NCI-H510A treated with DMSO at 0.1 percent for 48 hours (cell line): ENCODE measurements at places on chromosomes 11 and 22.

- DNase-seq, result peak; percentile 53
These were observed 6.8 kb downstream of the NAA40 start for GRCh38 chr11:63945477-63946163.

DNA sequence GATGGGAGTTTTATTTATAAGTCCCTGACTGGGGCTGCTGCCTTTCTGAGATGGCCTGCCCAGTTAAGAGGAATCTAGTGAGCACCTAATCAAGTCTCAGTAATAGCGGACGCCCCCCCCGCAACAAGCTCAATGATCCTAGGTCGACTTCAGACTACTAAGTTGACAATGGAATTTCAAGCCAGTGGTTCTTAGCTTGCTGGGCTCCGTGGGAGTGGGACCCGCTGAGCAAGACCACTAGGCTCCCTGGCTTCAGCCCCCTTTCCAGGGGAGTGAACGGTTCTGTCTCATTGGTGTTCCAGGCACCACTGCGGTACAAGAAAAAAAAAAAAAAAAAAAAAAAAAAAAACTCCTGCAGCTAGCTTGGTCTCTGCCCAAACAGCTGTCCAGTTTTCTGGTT, 156.8 kb upstream of the CARD18 start:
- no peak for DNase-seq

- DNase-seq, result no peak
These were observed 543.3 kb upstream of the CHORDC1 start for GRCh38 chr11:90766121-90766520.

- DNase-seq, result no peak
These were observed 59.1 kb downstream of the CSNK2A3 start for GRCh38 chr11:11293798-11294550.

DNA sequence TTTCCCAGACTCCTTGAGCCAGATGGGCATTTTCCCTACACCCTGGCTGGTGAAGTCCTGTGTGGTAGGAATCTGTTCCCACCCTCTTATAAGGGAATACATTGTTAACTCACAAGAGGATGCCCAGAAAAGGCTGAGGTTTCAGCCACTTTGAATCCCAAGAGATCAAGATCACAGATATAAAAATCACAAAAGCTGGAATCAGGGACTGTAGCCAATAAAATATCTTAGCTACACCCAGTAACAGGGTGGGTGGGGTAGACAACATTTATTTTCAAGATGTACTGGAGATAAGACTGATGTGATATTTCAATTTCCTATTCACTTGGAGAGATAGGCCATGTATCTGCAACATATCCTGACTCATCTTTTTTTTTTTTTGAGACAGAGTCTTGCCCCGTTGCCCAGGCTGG, 50.3 kb downstream of the COPB1 start:
- no peak for DNase-seq

- DNase-seq, result no peak
These were observed 30.8 kb upstream of the RAG2 start for GRCh38 chr11:36628765-36629244.

DNA sequence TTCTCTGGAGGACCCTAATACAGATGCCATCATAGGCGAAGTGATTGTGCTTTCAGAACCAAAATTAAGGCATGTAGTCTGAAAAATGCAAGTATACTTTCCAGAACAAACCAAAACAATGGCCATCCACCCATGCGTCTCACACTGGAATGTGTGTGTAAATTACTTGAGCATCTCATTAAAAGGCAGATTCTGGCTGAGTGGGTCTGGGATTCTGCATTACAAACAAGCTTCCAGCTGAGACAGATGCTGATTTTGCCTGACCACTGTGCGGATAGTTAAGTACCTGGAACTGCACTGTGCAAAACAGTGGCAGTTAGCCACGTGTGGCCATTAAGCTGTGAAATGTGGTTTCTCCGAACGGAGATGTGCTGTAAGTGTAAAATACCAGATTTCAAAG, 26.2 kb downstream of the RRP7A start:
- DNase-seq, result no peak

GRCh38 chr11:47236482-47236881, 12.1 kb downstream of the ACP2 start:
- DNase-seq, result peak; percentile 1

GRCh38 chr11:19642185-19643158, 70.2 kb upstream of the NAV2 start:
- no peak for DNase-seq

GRCh38 chr11:60018058-60018457, 1.1 kb downstream of the OOSP4B start:
- no peak for DNase-seq

DNA sequence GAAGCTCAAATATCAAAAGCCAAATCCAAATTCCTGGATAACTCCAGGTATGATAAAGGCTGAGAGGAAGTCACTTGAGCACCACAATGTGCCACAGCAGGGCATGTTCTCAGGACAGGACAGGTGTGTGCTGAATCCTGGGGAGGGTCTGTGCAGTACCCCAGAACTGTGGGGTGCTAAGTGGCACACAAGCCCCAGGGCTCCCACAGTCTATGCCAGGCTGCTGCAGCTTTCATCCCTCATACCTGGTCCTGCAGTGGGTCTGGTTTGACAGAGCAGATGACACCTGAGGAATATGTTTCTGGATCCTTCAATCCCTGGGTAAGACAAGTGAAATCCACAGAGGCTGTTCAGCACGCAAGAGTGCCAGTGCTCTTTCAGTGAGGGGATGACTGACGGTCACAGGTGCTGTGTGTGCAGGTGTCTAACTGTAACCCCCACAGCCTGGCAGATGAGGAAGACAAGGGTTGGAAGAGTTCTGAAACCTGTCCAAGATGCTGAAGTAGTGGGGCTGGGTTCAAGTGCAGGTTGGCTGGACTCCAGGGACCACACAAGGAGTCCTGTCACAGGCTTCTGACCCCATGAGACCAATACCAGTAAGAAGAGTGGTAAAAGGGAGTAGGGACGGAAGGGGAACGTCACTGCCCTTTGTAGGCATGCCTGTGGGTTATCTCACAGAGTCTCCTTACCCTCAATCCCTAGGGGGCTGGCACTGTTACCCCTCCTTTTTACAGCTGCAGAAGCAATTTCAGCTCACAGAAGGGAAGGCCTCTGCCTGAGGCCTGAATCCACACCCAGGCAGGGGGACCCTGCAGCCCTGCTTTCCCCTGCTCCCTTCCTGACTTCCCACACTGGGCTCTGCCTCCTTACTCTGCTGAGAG, 14.1 kb downstream of the SERPIND1 start:
- DNase-seq, result no peak

DNA sequence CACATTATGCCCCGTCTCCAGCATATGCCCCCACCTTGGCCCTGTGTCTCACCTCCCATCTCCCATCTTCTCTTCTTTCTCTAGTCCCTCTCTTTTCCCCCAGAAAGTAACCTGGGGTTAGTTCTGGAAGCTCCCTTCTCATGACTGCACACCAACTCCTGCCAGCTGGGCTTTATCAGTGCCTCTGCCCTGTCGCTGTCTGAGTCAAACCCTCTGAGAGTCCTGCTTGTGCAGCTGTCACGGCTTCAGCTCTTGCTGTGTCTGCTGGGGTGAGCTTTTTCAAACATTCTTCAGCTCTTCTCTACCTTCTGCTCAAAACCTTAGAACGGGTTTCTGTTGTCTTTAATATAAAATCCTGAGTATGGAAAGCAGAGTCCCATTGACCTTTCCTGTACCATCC, 304.5 kb upstream of the B3GAT1 start:
- DNase-seq, result no peak

DNA sequence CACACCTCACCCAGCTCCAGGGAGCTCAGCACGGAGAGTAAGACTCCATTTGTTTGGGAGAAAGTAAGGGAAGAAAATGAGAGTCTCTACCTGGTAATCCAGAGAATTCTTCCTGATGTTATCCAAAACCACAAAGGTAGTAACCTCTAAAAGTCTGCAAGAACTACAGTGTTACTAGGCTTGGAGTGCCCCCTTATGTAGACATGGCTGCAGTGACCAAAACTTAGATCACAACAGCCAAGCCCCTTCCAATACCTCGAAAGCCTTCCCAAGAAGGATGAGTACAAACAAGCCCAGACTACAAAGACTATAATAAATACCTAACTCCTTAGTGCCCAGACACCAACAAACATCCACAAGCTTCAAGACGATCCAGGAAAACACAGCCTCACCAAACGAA, 4.9 kb downstream of the UBE2L6 start:
- no peak for DNase-seq

DNA sequence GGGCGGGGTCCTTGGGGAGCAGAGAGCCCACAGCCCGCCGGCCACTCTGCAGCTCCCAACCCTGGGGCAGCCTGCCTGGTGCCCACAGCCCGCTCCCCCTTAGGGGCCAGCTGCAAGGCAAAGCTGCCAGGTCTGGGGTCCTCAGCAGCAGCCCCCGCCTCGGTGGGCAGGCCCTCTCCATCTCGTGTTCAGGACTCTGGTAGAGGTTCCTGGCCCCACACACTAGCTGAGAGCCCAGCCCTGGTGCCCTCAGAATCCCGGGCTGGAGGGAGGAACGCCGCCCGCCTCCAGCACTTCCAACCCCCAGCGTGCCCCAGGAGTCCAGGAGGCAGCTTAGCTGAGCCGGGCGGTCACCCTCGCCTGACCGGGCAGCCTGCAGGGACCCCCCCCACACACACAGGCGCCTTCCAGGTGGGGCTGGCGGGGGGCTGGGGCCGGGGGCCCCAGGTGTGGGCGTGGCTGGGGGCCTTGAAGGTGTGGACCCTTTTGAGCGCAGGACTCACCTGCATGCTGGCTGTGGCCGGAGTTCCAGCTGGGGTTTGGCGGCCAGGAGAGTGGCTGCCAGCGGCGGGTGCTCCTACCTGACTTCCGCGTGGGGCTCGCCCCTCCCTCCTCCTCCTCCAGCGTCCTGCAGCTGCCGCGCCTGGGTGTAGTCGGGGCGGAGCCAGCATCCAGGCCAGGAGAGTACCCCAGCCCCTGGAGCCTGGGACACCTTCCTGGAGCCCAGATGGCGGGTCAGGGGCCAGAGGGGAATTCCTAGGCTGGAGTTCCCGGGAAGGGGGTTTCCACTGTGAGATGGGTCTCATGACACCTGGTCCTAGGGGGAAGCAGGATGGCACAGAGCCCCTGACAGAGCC, at the start of gene ANO9:
ANO9 (minus strand) TSS at position 594 of the 857 bp plus-strand sequence; CDS start at position 509, 85 bp downstream.
- DNase-seq, result peak; percentile 48

- no peak for DNase-seq
These were observed 272.5 kb downstream of the SBF2 start for GRCh38 chr11:10021563-10021962.

- peak; percentile 32 for DNase-seq
These were observed 820.4 kb upstream of the CCDC90B start for GRCh38 chr11:84106541-84106940.

- no peak for DNase-seq
These were observed 6.5 kb downstream of the KBTBD3 start for GRCh38 chr11:106070606-106071005.

DNA sequence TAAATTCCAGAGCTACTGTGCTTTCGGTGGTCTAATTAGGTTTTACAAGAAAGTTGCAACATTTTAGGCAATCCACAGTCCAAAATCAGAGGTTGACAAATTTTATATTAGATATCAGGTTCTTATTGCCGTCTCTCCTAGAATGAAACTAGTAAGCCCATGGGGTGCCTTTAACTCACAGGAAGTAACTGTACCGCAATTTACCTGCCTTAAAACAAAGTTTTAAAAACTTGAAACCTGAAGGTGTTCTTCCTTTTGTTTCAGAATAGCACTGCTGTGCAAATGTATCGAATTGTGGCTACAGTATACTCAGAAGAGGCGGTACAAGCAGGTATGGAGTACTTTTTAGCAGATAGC, 77.2 kb downstream of the PISD start:
- no peak for DNase-seq

GRCh38 chr11:61460474-61460881, 30.6 kb downstream of the SDHAF2 start:
- DNase-seq, result no peak

GRCh38 chr11:69278091-69278867, 15.7 kb upstream of the MYEOV start:
- DNase-seq, result no peak

GRCh38 chr11:86802146-86802545, 1.8 kb downstream of the PRSS23 start:
- no peak for DNase-seq

DNA sequence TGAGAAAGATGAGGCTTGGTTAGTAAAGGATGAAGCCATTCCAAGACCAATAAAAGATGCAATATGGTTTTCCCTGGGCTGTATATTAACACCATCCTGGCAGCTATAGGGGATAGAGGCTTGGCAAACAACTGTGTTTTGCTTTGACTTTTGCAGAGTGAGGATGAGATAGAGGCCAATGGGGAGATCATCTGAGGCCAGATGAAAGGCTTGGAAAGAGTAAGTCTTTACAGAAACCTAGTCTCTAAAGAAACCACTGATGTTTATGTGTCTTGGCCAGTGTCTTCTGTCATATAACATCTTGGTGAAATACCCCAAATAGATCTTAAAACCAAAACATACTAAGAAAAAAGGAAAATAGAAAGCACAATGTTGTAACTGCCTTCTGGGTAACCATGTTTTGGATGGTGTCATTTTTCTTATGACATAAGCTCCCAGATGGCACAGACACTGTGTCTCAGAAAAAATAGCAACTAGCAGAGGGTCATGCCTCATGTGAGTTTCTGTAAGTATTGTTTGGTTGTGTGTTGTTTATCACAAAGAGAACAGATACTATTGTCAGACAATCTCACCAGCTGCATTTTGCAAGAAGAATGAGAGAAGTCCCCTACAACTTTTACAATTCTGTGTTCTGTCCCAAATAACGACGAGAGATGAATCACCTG, 305.4 kb downstream of the ST3GAL4 start:
- no peak for DNase-seq

DNA sequence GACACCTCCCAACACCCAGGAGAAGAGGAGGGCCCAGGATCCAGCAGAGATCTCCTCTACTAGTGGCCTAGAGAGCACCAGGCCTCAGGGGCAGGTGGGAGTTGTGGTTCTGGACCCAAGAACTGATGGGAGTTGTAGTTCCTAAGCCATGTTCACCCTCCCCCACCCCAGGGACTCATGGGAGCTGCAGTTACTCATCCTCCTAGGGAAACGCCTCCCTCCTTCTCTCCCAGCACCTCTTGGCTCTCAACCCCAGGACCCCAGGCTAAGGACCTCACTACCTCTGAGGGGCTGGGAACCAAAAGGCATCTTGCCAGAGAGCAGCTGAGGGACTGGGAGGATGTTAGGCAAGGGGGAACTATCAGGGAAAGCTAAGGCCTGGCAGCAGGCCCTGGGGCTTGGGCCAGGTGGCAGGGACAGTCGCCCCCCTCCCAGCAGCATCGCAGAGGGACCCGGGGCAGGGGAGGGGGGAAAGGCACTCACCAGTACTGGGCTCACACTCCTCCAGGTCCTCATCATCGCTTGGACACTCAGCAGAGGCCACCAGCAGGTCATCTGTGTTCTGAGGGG, 28.9 kb downstream of the SLC22A12 start:
- no peak for DNase-seq

DNA sequence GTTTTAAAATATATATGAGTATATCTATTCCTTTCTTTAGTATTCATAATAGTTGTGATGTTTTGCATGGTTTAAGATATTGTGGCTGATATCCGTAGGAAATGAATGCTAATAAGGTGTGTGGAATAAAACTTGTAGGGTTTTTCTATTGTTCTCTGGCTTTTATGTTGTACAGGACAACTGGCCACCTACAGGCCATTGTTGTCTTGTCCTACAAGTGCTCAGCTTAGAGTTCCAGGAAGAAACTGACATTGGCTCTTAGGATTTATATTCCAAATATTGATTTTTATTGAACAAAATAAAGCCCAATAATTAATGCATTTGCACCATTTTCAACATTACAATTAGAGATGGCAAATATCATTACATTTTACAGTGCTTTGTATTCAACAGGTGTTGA, 512.8 kb upstream of the TENM4 start:
- no peak for DNase-seq

GRCh38 chr11:105466582-105467228, 143.2 kb upstream of the GRIA4 start:
- peak; percentile 6 for DNase-seq

GRCh38 chr22:23207729-23208393, 27.6 kb downstream of the BCR start:
- DNase-seq, result peak; percentile 84

GRCh38 chr22:33209930-33210784, 152.0 kb upstream of the SYN3 start:
- peak; percentile 56 for DNase-seq
